ENCODE measurements at places on chromosomes 4 and X.

DNA sequence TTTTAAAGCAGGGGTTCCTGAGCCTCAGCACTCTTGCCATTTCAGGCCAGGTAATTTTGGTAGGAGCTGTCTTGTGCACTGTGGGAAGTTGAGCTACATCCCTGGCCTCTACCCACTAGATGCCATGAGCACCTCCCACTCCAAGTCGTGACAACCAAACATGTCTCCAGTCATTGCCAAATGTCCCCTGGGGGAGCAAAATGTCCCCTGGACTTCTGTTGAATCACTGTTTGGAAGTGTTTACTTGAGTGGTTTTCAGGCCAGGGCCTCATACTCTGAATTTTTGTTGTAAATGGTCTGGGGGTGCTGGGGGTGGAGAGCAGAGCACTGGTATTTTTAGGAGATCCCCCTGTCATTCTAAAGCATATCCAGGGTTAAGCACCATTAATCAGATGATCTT, 3.2 kb downstream of the PDK3 start:
- peaks cover 2% of the 10 kb centered on the region for H3K4me1 ChIP-seq
- H3K27me3 ChIP-seq: peaks cover 22% of the 10 kb centered on the region
- H3K27ac ChIP-seq: no peak overlapping the region
- DNase-seq: no peak
- H3K36me3 ChIP-seq: no peaks in the 10 kb centered on the region

- no peaks in the 10 kb centered on the region for H3K27me3 ChIP-seq
- H3K27ac ChIP-seq: peak overlapping the region; percentile 5
- H3K36me3 ChIP-seq: no peaks in the 10 kb centered on the region
- H3K4me3 ChIP-seq: no peak overlapping the region
Measured at GRCh38 chr4:123343400-123344041, 53.1 kb upstream of the SPRY1 start.

DNA sequence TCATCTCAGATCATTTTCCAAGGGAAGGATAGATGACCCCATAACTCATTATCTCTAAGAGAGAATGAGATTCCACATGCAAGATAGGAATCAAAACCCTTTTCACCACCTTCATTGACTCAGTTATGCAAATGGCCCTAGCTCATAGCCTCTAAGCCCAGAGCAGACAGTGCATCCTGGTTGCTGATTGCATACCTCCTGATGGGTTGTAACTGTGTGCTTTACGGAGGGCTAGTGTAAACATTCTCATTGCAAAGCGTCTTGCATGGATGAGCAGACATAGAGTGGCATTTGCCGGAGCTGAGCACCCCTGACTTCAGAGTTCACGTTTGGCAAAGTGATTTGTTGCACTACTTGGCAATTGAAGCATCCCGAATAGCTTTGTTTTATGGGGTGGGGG, 151.0 kb downstream of the VCX3A start:
- no peak overlapping the region for H3K27ac ChIP-seq
- no peaks in the 10 kb centered on the region for H3K27me3 ChIP-seq
- H3K36me3 ChIP-seq: no peaks in the 10 kb centered on the region
- no peak for DNase-seq
- H3K4me1 ChIP-seq: no peaks in the 10 kb centered on the region

GRCh38 chr4:68617003-68617698, 41.0 kb upstream of the UGT2B17 start:
- no peak overlapping the region for H3K27ac ChIP-seq
- H3K27me3 ChIP-seq: no peaks in the 10 kb centered on the region
- no peaks in the 10 kb centered on the region for H3K4me1 ChIP-seq

DNA sequence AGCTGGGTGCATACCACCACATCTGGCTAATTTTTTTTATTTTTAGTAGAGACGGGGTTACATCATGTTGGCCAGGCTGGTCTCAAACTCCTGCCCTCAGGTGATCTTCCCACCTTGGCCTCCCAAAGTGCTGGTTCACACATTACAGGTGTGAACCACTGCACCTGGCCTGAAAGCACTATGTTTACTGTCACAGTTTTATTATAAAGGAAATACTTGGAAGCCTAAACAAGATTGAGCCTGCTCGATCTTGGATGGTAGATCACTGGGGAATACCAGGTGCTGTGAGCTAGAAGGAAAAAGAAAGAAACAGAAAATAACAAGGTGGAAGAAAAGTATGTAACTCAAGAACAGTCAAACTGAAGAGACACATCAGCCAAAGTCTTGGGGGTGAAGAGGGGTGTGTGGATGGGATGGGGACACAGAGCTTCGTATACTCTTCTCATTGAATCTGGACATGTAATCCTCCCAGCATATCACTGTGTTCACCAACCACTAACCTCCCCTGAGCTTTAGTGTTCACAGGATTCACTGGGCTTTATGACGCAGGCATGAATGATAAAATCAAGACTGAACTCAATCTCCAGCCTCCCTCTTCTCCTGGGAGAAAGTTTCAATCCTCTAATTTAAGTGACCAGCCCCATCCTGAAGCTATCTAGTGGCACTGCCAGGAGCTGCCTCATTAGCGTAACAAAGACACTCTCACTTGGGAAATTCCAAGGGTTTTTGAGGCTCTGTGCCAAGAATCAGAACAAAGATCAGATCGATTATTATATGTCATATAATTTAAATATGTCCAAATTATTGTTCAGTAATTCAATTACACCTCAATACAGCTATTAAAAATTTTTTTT, 40.9 kb downstream of the PDS5A start:
- no peak overlapping the region for H3K4me3 ChIP-seq
- no peaks in the 10 kb centered on the region for H3K36me3 ChIP-seq
- DNase-seq: no peak
- no peaks in the 10 kb centered on the region for H3K27me3 ChIP-seq
- H3K27ac ChIP-seq: no peak overlapping the region
- no peaks in the 10 kb centered on the region for H3K4me1 ChIP-seq

GRCh38 chr4:120005076-120005475, 61.6 kb downstream of the MAD2L1 start:
- H3K4me1 ChIP-seq: peaks cover 5% of the 10 kb centered on the region
- H3K4me3 ChIP-seq: no peak overlapping the region
- H3K27ac ChIP-seq: no peak overlapping the region
- H3K27me3 ChIP-seq: no peaks in the 10 kb centered on the region
- peak; percentile 53 for DNase-seq
- H3K36me3 ChIP-seq: no peaks in the 10 kb centered on the region

DNA sequence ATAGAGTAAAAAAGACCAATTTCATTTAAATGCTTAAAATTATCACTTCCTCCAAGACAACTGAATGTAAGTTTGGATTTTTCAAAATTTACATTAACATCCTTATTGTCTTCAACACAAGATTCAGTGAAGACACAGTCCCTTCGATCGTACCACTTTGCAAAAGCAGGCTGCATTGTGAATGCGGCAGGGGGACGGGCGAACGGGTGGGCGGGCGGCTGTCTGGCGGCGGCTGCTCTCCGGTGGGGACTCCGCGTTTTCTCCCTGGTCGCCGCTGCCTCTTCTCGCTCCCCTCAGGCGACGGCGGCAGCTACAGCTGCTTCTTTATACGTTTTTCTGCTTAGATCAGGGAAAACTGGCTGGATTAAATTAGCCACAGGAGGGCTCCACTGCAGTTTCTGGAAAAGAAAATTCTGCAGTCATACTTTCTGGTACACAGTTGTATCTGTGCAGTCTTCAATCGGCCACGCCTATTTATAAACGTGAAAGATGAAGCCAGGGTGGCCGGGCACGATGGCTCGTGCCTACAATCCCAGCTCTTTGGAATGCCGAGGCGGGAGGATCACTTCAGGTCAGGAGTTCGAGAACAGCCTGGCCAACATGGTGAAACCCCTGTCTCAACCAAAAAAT, 33.9 kb upstream of the HPF1 start:
- H3K4me3 ChIP-seq: peak overlapping the region; percentile 24
- no peaks in the 10 kb centered on the region for H3K36me3 ChIP-seq
- peaks cover 5% of the 10 kb centered on the region for H3K4me1 ChIP-seq
- DNase-seq: peak; percentile 81

GRCh38 chr4:157803845-157804521, 368.8 kb downstream of the GASK1B start:
- no peak overlapping the region for H3K27ac ChIP-seq
- DNase-seq: peak; percentile 67
- no peak overlapping the region for H3K4me3 ChIP-seq
- no peaks in the 10 kb centered on the region for H3K27me3 ChIP-seq

DNA sequence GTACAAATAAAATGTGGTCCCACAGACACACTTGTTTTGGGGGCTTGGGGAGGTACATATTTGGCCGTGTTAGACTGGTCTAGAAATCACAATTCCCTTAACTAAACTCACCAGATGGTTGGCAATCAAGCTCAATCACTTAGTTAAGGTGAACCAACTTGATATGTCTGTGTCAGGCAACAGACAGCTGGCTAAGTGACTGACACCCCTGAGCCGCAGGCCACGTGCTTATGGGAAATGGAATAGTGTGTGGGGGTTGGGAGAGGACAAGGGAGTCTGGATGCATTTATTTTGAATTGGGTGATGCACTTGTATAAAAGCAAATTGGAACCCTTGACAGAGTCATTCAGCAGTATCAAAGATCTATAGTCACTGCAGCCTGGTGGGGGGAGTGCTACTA, 209.0 kb downstream of the HS6ST2 start:
- H3K27me3 ChIP-seq: peaks cover 27% of the 10 kb centered on the region
- peaks cover 43% of the 10 kb centered on the region for H3K4me1 ChIP-seq
- peak overlapping the region; percentile 83 for H3K27ac ChIP-seq
- peak; percentile 21 for DNase-seq
- no peak overlapping the region for H3K4me3 ChIP-seq

DNA sequence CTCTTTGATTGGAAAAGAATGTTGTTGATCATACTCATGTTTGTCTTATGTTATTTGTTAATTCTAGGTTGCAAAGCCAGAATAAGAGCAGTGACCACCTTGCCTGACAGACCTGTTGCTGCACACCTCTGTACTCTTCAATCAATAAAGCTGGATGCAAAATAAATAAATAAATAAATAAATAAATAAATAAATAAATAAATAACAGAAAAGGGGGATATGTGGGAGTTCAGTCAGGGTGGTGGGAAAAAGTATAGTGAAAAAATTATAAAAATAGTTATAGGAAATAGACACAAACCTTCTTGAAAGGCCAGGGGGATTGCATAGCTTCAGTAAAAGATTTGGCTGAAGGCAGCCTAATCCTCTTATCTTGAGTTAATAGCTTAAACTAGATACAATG, 51.3 kb downstream of the TENT5D start:
- no peak overlapping the region for H3K27ac ChIP-seq
- H3K4me1 ChIP-seq: no peaks in the 10 kb centered on the region
- H3K4me3 ChIP-seq: no peak overlapping the region
- no peak for DNase-seq
- H3K27me3 ChIP-seq: no peaks in the 10 kb centered on the region

- no peaks in the 10 kb centered on the region for H3K4me1 ChIP-seq
- no peaks in the 10 kb centered on the region for H3K36me3 ChIP-seq
- peak; percentile 51 for DNase-seq
- H3K4me3 ChIP-seq: no peak overlapping the region
Measured at GRCh38 chrX:66914080-66914479, 275.2 kb upstream of the EDA2R start.

GRCh38 chr4:30024526-30024925, 695.6 kb upstream of the PCDH7 start:
- no peak for DNase-seq
- no peaks in the 10 kb centered on the region for H3K27me3 ChIP-seq
- H3K27ac ChIP-seq: no peak overlapping the region
- no peaks in the 10 kb centered on the region for H3K36me3 ChIP-seq
- H3K4me3 ChIP-seq: no peak overlapping the region
- H3K4me1 ChIP-seq: no peaks in the 10 kb centered on the region

- no peaks in the 10 kb centered on the region for H3K4me1 ChIP-seq
- H3K27ac ChIP-seq: no peak overlapping the region
- H3K36me3 ChIP-seq: peaks cover 9% of the 10 kb centered on the region
- H3K4me3 ChIP-seq: no peak overlapping the region
- DNase-seq: no peak
- H3K27me3 ChIP-seq: peaks cover 11% of the 10 kb centered on the region
Measured at GRCh38 chrX:108088511-108088910, 2.8 kb downstream of the PSMD10 start.

GRCh38 chrX:8879750-8880149, 78.6 kb upstream of the FAM9A start:
- H3K27me3 ChIP-seq: peaks cover 12% of the 10 kb centered on the region
- H3K27ac ChIP-seq: no peak overlapping the region
- DNase-seq: no peak
- H3K4me1 ChIP-seq: no peaks in the 10 kb centered on the region

DNA sequence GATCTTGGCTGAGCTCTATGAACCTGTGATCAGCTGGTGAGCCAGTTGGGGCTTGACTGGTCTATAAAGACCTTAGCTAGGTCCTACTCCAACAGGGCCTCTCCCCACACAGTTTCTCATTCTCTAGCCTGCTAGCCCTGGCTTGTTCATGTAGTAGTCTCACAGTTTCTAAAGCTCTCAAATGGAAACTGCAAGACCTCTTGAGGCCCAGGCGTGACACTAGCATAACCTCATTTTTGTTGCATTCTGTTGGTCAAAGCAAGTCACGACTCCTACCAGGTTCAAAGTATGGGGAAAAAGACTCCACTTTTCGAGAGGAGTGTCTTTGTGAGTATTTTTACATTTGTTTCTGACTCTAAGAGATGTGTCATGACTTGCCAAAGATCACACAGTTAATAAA, 50.9 kb downstream of the CEP44 start:
- H3K4me3 ChIP-seq: no peak overlapping the region
- no peaks in the 10 kb centered on the region for H3K4me1 ChIP-seq
- no peak overlapping the region for H3K27ac ChIP-seq
- DNase-seq: no peak
- no peaks in the 10 kb centered on the region for H3K36me3 ChIP-seq

DNA sequence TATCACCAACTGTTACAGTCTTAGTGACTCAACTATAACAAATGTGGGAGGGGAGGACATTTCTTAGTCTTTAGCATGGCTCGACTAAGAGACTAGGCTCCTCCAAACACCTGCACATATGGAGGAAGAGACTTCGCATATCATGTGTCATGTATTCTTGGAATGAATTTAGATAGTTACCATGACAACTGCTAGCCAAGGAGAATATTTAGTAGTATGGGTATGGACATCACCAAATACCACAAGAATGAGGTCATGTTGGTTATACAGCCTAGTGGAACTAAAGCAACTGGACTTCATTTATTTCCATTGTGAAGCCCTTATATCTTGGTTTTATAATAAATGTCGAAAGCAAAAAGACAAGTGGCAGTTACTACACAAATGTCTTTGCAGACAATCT, 512.3 kb downstream of the CFAP47 start:
- H3K27ac ChIP-seq: no peak overlapping the region
- H3K4me1 ChIP-seq: peaks cover 10% of the 10 kb centered on the region
- H3K36me3 ChIP-seq: no peaks in the 10 kb centered on the region
- no peaks in the 10 kb centered on the region for H3K27me3 ChIP-seq
- DNase-seq: peak; percentile 29

GRCh38 chrX:2767631-2768455, 16.0 kb downstream of the XG start:
- H3K27ac ChIP-seq: no peak overlapping the region
- H3K36me3 ChIP-seq: no peaks in the 10 kb centered on the region
- peaks cover 3% of the 10 kb centered on the region for H3K4me1 ChIP-seq
- H3K4me3 ChIP-seq: no peak overlapping the region
- peaks cover 2% of the 10 kb centered on the region for H3K27me3 ChIP-seq

- no peak overlapping the region for H3K4me3 ChIP-seq
- H3K36me3 ChIP-seq: no peaks in the 10 kb centered on the region
- no peaks in the 10 kb centered on the region for H3K27me3 ChIP-seq
- no peak for DNase-seq
Measured at GRCh38 chrX:14164828-14165227, 135.1 kb upstream of the GEMIN8 start.

All from muscle of leg (tissue), 16 donors.